ENCODE measurements at places on chromosomes 6 and 20.

- no peak for DNase-seq
These were observed 74.1 kb upstream of the NAA20 start for GRCh38 chr20:19943061-19943521.

- DNase-seq, result no peak
These were observed 22.7 kb downstream of the HIVEP1 start for GRCh38 chr6:12034837-12035236.

- no peak for DNase-seq
These were observed 6.4 kb downstream of the FBXL4 start for GRCh38 chr6:98941319-98941718.

- DNase-seq, result no peak
These were observed 1.4 kb downstream of the SOX12 start for GRCh38 chr20:326645-327185.

DNA sequence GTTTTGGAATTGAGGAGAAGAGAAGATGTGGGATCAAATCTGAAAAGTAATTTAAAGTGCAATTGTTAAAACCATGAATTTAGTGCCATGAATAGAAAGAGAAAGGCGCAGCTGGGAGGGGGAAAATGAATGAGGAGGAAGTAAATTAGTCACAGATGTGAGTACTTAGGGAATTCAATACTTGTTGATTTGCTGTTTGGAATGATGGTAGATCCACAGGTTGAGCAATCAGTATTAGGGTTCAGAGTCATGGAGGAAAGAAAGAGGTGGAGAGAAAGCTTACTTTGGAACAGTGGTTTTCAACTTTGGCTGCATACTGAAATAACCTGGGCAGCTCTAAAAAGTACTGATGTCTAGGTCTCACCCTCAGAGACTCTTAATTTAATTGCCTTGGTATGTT is 229.7 kb upstream of the ASCC3 start:
- no peak for DNase-seq

- no peak for DNase-seq
These were observed 21.6 kb downstream of the C6orf163 start for GRCh38 chr6:87366072-87366827.

DNA sequence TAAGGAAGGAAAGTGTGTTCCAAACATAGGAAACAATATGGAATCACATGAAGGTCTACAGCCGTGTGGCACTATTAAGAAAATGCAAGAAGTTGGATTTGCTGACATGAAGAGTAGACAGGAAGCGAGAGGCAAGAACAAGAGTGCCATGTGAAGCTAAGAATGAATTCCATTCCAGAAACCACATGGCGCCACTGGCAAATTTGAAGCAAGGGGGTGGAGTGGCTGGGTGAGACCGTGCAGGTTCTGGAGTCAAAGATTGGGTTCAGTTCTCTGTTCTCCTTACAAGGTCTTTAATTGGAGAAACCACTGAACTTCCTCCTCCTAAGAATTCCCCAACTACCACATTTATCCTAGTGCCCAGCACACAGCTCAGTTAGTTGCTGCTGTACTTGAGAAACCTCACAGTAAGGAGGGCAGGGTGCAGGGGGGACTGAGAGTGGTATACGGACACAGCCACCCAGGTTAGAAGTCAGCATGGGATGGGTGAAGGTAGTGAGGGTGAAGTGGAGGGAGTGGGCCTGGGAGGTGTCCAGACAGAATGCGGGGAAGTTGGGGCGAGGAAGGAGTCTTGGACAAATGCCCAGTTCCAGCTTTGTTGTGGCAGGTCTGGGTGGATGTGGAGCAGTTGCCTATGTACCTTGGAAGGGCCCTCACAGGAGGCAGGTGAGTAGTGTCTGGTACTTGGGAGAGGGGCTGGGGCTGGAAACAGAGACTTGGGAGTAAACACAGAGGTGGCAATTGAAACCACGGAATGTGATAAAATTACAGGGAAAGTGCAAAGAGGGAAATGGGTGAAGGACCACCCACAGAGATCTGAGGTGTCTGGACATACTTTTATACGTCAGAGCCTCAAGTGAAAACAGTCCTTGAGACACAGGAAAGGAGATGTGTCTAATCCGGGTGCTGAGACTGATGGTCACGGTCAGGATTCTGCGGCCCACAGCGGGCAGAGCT is 14.3 kb downstream of the LYRM4 start:
- DNase-seq, result no peak

GRCh38 chr20:1827974-1828785 is 67.0 kb upstream of the SIRPA start:
- no peak for DNase-seq

GRCh38 chr6:37818536-37819176 is 871 bp upstream of the ZFAND3 start:
- peak; percentile 96 for DNase-seq

DNA sequence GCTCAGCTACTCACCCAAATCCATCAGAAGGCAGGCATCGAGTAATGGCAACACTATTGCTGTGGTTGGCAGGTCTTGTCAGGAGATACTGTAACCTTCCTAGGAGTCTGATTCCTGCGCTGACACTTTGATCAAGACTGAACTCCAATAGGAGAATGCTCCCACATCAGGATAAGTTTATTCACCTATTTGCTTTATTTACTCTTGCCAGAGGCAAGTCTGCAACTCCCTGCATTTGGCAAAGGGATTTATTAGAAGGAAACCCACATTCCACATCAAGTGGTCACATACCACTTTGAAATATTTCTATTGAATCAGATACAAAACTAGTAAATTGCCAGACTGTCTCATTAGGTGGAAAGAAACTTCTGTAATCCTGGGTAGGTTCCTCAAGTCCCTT is 43.5 kb downstream of the ZFAND3 start:
- DNase-seq, result no peak

- no peak for DNase-seq
These were observed 95.8 kb upstream of the NAA20 start for GRCh38 chr20:19921284-19921793.

GRCh38 chr6:13494137-13494536 is 6.7 kb upstream of the GFOD1 start:
- DNase-seq, result no peak

DNA sequence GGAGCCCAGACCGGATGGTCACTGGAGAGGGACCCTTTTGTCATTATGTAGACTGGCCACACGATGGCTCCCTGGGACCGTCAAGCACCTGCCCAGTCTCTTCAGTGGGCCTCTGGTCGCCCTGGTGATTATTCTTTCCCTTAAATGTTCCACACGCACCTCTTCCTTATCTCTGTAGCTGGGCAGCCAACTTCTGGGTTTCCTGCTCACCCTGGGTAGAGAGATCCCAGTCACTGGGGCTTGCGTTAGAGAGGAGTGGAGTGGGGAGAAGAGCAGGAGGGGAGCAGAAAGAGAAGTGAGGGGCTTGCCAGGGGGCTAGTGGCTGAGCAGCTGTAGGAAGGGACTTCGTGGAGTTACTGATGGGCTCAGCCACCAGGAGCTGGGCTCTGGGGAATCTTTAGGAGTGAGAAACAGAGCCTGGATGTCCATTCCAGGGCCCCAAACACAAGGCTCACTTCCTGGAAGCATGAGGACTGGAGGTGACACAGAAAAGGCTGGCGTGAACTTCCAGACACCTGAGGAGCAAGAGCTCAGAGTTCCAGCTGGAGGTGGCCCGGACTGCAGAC is 150.1 kb downstream of the DHX35 start:
- DNase-seq, result no peak

GRCh38 chr6:155196911-155197310 is 66.9 kb upstream of the CLDN20 start:
- no peak for DNase-seq

DNA sequence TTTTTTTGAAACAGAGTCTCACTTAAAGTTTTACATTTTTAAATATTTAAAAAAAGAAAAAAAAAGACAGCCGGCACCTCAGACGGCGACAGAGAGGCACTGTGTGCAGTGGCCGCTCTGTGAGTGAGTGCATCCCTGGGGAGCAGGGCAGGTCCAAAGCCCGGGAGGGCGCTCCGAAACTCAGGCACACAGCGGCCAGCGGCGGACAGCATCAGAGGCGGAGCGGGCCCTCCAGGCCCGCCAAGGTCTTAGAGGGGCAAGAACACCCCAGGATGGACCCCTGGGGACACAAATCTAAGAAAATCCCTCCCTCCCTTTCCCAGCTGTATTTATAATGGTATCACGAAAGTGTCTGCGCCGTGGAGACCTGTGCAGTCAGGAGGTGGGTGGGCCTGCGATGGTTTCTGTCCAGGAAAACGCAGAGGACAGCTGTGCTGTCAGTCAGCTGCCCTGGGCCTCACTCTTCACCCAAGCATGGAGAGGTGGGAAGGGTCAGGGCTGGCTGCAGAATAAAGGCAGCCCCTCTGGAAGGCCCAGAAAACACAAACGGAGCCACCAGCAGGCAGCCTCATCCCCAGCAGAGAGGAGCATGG is 43.8 kb downstream of the TAF4 start:
- DNase-seq, result no peak

GRCh38 chr6:149363154-149363553 is 36.9 kb upstream of the SUMO4 start:
- no peak for DNase-seq

DNA sequence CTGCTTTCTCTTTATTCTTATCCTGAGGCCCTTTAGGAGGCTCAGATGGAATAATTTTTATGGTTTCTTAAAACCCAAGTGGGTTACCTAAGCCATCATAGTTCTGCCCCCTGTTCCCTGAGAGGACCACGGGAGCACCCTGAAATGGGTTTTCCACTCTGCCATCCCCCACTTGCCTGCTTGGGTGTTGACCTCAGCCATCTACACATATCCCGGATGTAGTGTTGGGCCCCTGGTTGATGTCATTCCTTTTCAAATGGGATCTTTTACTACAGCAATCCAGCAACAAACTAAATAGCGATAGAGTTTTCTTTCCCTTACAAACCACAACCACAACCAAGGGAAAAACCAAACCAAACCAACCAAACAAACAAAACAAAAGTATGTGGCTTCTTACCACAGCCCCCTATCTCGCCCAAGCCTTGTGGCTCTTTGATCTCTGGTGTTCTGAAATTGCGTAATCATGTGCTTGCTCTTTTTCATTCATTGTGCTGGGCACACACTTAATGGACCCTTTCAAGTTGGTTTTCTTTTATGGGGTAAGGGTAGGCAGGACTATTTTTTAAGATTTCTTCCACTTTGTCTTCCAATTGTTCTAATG is 154.9 kb downstream of the ESR1 start:
- DNase-seq, result no peak

- no peak for DNase-seq
These were observed 5.3 kb downstream of the RAB32 start for GRCh38 chr6:146548898-146549374.

GRCh38 chr20:47691625-47692024 is 93.7 kb downstream of the SULF2 start:
- DNase-seq, result no peak

DNA sequence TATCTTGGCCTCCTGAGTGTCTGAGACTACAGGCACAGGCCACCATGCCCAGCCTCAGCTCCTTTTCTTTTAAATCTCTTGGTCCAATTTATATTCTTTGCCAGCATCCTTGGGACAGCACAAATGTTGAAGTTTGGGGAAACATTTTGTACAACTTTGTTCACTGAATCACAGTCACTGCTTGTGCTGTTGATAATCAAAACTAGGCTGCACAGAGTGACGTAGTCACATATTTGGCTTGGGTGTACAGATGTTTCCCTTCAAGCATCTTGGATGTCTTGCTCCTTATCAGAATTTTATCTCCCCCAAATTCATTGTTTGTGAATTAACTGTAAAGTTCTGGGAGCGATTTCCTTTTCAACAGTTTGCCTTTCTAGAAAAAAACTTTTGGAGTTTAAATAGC is 17.9 kb downstream of the CARMIL1 start:
- DNase-seq, result no peak
